ENCODE measurements at places on chromosomes 3 and 15.

DNA sequence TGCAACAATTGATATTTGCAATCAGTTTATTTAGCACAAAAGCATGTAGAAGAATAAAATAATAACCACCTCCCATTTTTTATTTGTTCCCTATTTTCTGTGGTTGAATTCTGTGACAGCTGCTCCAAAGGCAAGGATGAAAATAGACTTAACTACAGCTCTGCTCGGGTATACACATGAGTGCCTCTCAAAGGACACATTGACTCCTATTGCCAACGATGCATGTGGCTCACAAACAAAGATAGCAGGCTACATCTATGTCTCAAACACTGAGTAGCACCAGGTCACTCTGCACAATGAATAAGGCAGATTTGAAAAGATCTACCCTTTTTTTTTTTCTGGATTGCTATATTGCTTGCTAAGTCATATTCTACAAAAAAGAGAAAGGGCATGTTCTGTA, 612.9 kb downstream of the ROBO1 start:
- DNase-seq: no peak

DNA sequence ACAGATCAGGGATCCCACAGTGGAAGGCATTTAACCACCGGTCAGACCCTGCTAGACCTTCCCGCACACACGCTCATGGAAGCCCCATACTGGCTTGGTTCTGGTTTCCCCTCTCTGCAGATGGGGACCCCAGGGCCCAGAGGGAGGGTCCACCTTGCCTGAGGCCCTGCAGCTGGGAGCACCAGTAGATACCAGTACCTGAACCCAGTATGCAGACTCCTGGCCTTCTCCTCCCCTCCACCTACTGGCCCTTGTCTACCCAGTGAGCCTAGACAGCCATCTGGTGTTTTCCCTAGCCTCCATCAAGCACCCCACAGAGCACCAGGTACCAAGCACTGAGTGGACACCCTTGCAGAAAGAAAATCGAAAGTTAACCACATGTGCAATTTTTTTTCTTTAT, 65.1 kb downstream of the MEGF11 start:
- DNase-seq: no peak

DNA sequence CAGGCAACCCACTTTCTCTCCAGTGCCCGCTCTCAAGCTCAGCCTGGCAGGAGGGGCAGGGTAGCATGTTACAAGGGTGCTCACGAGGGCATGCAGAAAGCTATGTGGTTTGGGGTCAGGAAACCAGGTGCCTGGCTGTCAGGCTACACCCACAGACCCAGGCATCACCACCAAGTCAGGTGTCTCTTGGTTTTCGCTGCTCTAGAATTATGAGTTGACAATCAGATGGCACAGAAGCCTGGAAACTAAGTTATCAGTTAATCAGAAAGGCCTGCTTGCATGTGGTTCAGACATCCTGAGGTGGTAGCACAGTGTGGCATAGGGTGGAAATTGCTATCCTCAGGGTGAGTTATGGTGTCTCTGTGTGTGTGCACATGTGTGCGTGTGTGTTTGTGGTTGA, 16.2 kb upstream of the CCR9 start:
- DNase-seq: no peak

GRCh38 chr15:33516563-33516962, 205.8 kb downstream of the RYR3 start:
- DNase-seq: no peak

DNA sequence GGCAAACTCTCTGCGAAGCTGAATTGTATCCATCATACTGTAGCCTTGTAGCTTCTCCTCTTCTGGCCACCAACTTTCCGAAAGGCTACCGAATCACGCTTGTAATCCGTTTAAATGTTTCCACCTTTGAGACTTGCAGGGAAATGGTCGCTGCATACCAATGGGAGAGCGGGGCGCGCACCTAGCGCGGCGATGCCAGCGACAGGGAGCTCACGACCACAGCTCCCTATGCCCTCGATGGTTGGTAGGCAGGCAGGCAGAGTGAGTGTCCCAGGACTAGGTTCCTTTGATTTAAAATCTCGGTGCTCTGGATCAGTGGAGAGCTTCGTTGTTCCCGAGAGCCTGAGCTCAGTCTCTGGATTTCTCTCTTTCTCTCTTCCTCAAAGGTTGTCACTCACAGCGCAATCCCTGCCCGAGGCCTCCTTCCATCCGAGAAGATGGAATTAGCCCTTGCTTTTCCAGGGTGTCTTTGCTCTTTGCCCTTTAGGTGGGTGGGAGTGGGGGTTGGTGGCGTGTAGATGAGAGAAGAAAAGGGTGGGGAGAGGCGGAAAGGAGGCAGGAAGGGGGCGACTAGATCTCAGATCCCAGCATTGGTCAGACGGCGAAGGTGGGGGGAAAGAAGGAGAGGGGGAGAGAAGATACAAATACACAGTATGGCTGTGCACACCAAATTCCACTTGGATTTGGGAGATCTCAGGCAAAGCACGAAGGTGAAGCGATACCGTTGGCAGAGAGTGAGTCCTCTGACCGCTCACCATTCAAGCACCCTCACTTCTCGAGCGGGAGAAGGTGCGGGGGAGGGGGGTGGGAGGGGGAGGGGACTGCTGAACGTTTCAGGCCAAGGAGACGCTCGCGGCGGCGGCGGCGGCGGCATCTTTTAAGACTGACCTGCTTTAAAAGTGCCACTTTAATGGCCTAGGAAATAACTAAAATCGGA, at the start of gene SLITRK3:
SLITRK3 (minus strand) TSS at position 745 of the 937 bp plus-strand sequence. CDS start 5,554 bp downstream, outside the sequence.
- DNase-seq: no peak

DNA sequence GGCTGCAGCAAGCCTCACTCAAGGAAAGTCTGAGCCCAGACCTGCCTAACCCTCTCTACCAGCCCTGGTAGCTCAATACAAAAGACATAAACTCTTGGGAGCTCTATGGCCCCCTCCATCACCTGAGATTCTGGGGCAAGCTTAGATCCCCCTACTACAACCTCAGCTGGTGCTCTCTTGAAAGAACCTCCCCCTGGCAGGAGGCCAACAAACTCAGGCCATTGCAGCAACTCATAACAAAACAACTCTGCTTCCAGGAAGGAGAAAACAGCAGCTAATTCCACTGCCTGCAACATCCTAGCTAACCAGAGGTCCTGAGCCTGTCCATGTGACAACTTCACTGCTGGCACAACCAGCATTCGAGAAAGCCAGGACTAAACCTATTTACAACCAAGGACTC, 169.2 kb downstream of the ROBO1 start:
- no peak for DNase-seq

DNA sequence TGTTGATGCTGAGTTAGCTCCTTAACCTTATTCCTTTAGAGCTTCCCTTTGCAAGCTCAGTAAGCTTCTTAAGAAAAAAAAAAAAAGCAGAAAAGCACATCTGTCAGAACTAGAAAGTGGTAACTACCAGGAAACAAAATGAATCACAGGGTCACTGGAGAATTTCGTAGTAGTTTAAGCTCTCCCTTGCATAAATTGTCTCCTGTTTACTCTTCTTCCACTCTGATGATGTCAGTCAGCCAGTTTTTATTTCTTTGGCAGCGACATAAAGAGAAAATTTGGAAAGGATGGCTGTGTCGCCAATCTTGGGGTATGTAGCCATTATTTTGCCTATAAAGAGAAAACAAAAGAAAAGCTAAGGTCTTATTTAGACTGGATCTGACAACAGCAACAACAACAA, 3.2 kb upstream of the GABRR3 start:
- DNase-seq: no peak

DNA sequence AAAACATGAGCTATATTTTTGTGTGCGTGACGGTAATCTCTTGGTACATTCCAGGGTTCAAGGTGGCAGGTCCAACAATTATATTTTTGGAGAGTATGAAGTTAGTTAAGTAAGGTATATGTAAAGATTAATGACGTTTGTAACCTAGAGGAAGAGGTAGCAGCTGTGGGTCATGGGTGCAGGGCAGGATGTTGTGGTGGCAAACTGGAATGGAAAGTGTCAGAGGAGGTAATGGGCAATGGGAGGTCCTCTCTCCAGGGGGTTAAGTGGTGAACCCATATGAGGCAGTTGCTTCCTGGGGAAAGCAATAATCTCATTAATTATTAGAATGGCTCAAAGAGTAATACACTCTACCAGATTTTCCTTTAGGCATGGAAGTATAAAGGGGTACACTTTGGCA, 1.0 kb upstream of the CD200R1L start:
- DNase-seq: no peak

DNA sequence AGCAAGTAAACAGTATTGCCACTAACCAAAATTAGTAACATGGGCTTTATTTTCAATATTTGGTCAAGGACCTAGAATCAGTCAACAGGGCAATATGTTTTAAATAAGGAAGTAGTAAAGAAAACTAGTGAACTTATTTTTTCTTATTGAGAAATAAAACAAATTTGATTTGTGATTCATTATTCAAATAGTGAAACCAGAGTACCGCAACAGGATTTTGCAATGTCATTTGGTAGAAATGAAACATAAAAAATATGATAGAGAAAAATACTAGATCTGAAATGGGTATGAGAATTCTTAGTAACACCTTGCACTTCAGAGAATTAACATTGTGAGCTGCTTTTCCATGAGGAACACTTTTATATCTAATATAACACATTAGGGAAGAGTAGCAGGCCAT, 291.8 kb upstream of the GBE1 start:
- no peak for DNase-seq
